ENCODE measurements at places on chromosomes 12 and 14. TPM values are rescaled to one million over a fixed set of nuclear protein-coding genes. Genes with fewer than 3 reads are reported as not detected.

GRCh38 chr12:89051065-89051677 lies 301.1 kb downstream of the DUSP6 start:
- DNase-seq: peak; percentile 66

DNA sequence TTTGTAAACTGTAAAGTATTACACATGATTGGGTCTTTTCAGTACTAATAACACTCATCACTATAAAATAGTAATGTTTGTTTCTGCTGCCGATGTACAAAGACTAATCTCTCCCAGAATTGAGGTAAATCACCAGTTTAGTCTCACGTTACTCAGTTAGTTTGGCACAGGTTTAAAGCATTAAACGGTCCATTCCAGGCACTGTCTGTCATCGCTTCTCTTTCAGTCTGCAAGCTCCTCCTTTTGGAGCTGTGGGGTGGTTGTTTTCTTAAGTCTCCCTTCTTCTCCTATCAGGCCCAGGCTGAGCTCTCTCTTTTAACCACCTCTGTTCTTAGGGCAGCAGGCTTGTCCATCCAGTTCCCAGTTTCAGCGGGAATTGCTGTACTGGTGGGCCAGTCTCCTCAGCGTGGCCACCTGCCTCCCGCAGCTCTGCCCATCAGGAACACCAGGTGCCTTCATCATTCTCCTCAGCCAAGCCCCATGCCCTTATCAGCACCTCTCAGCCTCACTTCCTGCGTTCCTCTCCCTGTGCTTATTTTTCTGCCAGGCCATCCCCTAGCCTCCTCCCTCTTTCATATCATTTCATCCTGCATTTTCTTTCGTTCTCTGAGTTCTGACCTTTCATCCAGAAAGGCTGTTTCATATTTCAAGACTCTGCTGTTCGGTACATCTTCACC lies 149.0 kb downstream of the TGFB3 start:
- peak; percentile 45 for DNase-seq

GRCh38 chr12:30448038-30448437 lies 247.6 kb downstream of the IPO8 start:
- no peak for DNase-seq

DNA sequence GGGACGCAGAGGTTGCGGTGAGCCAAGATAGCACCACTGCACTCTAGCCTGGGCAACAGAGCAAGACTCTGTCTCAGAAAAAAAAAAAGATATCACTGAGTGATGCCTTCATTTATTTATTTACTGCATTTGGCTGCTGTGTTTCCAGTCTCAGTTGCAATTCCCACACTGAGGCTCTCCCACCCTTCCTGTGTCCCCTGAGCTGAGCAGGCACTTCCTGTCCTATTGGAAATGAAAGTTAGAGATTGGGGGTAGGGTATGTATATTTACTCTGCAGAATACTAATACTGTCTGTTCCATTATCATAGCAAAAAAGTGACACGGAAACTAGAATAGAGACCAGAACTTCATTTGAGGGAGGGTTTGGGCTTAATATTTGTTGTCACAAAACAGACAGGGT lies 1.6 kb upstream of the RBMS2 start:
- DNase-seq: no peak

GRCh38 chr12:40314927-40315326 lies 90.1 kb downstream of the LRRK2 start:
- DNase-seq: no peak

GRCh38 chr14:61932974-61933373 lies 170.8 kb downstream of the SNAPC1 start:
- no peak for DNase-seq

DNA sequence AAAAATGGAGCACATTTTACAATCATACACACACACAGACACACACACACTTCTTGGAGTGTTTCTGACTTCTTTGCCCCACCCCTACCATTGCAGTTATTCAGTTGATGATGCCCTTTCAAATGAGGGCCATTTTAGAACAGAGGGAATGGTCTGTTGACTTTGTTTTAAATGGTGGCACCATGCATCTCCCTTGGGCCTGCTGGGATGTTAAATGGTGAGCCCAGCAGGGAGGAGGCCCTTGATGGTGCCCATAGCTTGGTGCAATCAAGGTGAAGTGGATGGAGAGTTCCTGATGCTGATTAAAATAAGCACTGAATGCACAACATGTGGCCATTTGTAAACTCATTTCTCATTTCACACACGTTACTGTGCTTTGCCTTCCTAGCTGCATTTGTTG lies 13.3 kb downstream of the C12orf75 start:
- DNase-seq: no peak

DNA sequence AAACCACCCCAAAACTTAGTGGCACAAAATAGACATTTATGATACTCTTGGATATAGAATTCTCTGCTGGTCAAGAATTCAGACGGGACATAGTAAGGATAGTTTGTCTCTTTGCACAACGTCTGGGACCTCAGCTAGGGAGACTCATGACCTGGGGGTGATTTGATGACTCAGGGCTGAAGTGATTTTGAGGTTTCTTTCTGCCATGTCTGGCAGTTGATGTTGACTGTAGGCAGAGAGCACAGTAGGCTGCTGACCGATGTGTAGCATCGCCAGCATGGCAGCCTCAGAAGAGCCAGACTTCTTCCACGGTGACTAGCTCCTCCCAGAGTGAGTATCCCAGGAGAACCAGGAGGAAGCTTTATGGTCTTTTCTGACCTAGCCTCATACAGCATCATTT lies 88.9 kb upstream of the FRMD6 start:
- no peak for DNase-seq

DNA sequence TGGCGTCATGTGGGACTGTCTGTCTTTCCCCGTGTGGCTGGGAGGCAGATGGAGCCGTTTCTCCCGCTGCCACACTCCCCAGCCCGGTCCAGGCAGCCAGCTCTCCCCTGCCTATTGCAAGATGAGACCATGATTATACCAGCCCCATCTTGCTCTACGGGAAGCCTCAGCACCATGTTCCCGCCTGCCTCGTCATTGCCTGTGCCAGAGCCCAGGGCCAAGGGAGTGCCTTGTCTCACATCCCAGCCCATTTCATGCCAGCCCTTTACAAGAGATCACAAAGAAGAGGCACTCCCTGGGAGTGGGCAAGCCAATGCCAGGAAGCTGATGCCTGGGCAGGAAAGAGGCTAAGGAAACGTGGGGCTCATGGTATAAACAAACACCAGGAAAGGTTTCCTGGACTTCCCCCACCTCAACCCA lies 23.9 kb downstream of the GPR68 start:
- DNase-seq: no peak

- peak; percentile 21 for DNase-seq
Observed at GRCh38 chr14:52473557-52473956, 78.7 kb downstream of the TXNDC16 start.

DNA sequence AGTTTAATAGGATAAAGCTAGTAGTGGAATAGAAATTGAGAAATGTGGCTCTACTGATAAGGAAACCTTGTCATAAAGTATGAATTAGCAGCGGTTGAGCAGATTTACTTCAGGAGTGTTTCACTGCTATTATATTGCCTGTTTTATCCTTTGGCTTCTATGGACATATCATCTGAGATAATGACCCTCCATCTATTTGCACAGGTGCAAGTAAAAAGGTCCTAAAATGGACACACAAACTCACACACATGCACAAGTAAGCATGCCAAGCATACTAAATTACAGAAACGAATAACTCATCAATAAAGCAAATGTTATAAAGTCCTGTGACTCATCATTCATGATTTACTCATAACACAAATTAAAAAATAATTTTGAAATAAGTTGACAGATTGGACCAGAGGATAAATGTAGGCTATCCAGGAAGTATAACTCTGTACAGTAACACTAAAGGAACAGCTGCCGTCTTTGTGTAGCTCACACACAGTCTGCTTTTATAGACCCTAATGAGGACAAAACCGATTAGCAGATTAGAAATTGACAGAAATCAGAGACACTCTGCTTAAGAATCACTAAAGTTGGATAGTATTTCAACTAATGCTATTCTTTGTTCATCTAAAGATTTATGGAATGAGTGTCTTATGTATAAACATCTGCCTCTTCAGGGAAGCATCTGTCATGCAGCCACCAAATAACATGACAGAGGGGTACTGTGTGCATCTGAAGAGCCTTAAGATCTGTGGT lies 73.9 kb downstream of the SYT1 start:
- DNase-seq: no peak

- DNase-seq: no peak
Observed at GRCh38 chr12:104873374-104873773, 84.7 kb downstream of the SLC41A2 start.

- no peak for DNase-seq
Observed at GRCh38 chr12:4243091-4243490, 30.5 kb upstream of the CCND2 start.

- no peak for DNase-seq
Observed at GRCh38 chr12:69851976-69852375, 26.9 kb downstream of the MYRFL start.

DNA sequence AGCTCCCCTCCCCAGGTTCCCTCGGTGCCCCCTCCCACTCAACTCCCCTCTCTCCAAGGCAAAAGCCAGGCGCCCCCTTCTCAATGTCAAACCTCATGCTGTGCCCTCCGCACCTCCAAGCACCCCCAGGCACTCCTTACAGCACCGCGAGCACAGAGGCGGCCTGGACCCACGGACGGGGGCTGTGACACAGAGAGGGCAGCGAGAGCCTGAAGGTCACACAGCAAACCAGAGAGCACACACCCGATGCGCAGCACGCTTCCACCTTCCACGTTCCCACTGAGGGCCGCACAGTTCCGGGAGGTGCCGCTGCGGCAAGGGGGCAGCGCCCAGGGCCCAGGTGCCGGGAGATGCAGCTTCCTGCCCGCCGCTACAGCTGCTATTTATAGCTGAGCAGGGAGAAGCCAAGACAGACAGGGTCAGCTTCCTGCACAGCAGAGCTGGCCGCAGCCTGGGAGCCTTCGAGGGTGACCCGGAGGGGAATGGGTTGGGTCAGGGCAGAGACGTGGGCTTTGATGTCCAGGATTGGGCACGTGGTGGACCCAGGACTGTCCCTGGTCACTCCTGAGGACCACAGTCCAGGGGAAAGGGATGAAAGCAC lies 12.9 kb downstream of the NCOR2 start:
- DNase-seq: no peak

- DNase-seq: no peak
Observed at GRCh38 chr12:14216405-14217294, 148.8 kb upstream of the ATF7IP start.

GRCh38 chr14:54516709-54517108 lies 7.0 kb downstream of the CGRRF1 start:
- no peak for DNase-seq

DNA sequence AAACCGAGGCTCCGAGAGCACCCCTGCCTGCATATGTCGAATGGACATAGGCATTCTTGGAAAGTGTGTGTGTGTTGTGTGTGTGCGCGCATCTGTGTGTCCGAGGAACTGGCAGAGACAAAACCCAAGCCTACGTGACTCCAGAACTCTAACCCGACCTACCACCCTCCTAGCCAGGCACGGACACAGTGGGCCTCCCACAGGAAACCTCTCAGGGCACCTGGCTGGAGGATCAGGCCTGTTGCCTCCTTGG lies 556 bp upstream of the PGF start:
- DNase-seq: no peak

DNA sequence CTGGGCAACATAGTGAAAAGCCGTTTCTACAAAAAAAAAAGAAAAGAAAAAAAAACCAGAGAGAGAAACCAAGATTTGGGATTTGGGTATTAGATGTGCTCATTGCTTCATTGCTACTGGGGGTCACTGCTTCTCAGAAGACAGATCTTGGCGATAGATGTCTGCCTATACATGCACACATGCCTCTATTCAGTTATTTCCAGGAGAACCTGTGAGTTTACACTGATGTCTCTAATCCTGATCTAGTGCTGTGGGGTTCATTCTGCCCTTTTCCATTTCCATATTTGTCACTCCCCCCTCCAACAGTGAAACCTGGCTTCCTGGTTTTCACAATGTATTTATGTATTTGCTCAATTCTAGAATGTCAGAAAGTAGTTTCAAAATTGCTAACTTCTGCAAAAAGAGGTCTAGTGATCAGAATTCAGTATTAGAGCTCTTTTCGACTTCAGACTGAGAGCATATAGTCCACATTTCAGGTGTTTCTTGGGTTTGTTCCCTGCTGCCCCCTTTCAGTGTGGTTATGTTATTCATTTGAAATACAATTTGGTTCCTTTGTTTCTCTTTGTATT lies 111.0 kb downstream of the SLC25A47 start:
- no peak for DNase-seq

DNA sequence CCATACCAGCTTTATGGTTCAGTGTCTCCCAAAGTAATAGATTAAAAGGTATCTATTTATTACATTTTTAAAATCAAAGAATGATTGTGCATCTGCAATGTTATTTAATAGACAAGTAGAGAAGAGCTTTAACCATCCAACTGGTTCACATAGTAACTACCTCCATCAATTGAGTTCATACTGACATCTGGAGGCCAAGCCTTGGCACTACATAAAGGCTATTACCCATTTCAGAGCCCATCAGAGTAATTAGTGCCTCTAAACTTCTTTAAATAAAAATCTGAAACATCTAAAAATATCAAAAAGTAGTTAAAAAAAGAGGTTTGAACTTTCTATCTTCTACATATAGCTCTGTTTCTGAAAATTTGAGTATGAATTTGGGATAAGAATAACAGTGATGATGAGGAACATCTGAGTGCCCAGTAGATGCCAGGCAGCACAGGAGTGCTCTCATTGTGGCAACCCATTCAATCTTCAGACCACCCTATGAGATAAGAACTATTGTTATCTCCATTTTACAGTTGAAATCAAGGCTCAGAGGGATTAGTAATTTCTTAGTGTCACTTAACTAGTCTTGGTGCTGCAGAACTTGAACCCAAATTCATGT lies 132.9 kb upstream of the DAAM1 start:
- DNase-seq: peak; percentile 55

DNA sequence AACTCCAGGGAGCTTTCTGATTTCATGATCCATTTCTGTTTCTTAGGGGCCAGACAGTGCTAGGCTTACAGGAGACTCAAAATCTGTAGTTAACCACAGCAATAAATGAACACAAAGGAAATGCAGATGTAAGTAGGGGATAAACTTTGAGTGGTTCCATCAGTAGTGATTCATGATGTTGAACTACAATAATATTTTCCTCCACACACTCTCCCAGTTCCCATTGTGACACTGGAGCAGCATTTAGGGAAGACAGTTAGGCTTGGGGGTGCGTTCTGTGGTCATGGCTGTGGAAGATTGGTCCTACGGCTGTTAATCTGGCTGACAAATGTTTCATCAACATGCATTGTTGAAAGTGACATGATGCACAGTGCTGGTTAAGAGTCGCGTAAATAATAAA lies 66.9 kb downstream of the HMGA2 start:
- DNase-seq: peak; percentile 55

KRT77 gene
- 0.96 TPM for total RNA-seq

ESPL1 gene
- 8.4 TPM for total RNA-seq

PPP4R4 gene
- 0.72 TPM for total RNA-seq

POTEG gene
- 1.2 TPM for total RNA-seq

TSPAN19 gene
- 3.4 TPM for total RNA-seq

GPRC5D gene
- not detected for total RNA-seq

FAIM2 gene
- total RNA-seq: 10.4 TPM

ANO2 gene
- total RNA-seq: 8.7 TPM

NPFF gene
- not detected for total RNA-seq

PTGR2 gene
- total RNA-seq: 16.1 TPM

TDRD9 gene
- 0.96 TPM for total RNA-seq
